ENCODE measurements at places on chromosomes 12 and 14.

DNA sequence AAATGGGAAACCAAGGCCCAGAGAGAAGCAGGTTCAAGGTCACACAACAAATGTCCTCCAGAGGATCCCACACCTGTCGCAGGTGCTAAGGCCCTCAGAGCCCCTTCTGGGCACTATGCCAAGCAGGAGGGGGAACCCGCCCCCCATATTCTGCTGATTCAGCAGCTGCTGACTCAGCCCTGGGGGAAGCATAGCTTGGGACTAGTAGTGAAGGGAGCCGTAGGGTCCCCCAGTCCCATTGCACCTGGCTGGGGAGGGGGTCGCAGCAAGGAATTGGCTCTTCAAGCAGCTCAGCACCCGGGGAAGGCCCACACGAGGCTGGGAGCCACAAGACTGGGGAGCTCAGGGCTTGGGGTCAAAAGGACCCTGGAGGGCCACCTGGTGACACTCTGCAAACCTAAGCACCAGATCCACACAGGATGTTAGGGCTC lies 1.0 kb downstream of the RASAL1 start:
- DNase-seq: no peak

- DNase-seq: no peak
Measured at GRCh38 chr14:91249841-91250616, 5.5 kb upstream of the GPR68 start.

GRCh38 chr14:87837296-87837695 lies 155.7 kb downstream of the GALC start:
- no peak for DNase-seq

DNA sequence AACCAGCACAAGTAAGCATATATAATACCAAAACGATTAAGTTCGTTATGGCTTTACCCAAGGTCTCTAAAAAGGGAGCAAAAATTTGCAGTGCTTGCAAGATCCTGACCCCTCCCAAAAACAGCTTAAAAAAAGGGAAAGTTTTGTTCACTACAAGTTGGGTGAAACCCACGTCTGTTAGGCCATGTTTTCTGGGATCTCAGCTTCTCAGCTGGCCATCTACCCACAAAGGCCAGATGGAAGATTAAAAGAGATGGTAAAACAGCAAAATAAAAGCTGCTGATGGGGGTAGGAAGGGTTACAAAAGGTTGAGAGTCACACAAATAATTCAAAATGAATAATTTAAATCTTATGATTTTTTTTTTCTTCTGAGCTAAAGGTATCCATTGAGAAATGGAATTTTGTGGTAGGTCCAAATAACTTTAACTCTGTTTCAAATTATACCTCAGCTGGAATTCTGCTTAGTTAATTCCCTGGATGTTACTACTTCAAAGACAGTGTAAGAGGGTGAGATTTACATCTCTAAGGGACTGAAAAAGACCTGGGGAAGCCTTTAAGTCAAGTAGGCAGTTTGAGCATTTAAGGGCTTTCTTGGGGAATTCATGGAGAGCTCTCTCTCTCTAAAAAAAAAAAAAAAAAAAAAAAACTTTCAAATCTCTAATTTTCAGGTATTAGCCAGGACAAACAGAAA lies 185.6 kb upstream of the NAV3 start:
- no peak for DNase-seq

DNA sequence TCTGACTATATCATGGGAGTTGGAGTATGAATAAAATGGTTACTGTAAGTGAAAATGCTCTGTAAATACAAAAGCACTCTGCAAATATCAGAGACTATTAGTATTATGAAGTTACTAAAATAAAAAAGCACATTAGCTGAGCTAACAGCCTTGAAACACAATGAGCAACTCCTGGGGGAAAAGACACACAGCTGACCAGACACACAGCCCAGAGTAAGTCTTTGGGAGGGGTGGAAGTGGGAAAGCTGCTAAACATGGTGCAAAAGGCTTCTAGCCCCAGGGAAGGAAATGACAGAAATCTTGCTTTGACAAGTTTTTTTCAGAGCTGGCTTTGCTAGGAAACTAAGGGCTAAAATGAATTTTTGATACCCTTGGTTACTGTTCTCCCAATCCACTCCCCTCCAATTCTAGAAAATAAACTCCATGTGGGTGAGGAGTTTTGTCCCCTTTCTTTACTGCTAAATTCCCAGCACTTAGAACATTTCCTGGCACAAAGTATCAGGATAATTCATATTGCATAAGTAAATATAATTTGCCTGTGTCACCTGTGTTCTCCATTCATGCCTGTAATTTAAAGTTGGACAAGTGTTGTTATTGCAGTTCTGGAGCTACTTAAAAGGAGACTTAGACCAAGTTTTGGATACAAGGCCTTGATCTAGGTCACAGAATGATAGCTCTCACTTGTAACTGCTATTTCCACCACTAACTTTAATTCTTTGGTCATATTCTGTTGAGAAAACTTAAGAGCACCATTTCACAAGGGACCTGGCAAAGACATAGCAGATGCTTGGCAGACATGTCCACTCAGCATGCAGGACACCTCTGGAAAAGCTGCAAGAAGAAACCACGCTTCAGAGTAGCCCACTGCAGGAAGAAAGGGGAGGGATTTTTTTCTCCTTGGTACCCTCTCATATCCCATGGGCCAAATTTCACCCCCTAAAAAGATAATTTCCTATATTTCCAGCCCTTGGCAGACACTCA lies 19.0 kb upstream of the RAB3IP start:
- no peak for DNase-seq

DNA sequence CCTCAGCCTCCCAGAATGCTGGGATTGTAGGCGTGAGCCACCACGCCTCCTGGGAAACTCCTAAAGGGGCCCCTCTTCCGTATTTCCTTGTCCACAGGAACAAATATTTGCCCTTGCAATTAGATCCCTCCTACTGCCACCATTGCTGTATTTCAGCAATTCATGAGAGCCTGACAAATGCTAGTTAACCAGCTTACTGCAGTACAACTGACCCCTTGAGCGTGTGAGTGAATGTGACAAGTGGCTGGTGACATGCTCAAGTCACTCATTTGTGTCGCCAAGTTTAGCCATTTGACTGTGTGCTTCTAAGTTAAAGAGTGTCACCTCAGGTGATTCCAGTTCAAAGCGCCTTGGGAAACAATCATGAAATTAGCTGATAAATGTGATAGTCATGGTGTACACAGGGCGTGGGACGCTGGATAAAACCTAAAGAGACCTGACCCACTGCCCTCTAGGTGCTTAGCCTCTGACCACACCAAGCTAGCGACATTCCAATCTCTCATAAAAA lies 56.1 kb upstream of the MAP1LC3B2 start:
- no peak for DNase-seq
